ENCODE measurements at places on chromosomes 4 and X. TPM values are rescaled to one million over a fixed set of nuclear protein-coding genes. Genes with fewer than 3 reads are reported as not detected.

The PDHA1 gene
- 199 TPM for total RNA-seq

The HTN3 gene
- total RNA-seq, result not detected

The FAM120C gene
- total RNA-seq, result 21.6 TPM

The KANTR gene
- 25.1 TPM for total RNA-seq

The IL3RA gene
- total RNA-seq, result not detected

The CT47C1 gene
- total RNA-seq, result not detected

DNA sequence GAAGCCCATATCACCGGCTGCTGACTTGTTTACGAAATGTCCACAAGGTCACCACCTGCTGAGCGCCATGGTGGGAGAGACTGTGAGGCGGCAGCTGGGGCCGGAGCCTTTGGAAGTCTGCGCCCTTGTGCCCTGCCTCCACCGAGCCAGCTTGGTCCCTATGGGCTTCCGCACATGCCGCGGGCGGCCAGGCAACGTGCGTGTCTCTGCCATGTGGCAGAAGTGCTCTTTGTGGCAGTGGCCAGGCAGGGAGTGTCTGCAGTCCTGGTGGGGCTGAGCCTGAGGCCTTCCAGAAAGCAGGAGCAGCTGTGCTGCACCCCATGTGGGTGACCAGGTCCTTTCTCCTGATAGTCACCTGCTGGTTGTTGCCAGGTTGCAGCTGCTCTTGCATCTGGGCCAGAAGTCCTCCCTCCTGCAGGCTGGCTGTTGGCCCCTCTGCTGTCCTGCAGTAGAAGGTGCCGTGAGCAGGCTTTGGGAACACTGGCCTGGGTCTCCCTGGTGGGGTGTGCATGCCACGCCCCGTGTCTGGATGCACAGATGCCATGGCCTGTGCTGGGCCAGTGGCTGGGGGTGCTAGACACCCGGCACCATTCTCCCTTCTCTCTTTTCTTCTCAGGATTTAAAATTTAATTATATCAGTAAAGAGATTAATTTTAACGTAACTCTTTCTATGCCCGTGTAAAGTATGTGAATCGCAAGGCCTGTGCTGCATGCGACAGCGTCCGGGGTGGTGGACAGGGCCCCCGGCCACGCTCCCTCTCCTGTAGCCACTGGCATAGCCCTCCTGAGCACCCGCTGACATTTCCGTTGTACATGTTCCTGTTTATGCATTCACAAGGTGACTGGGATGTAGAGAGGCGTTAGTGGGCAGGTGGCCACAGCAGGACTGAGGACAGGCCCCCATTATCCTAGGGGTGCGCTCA lies 8.7 kb upstream of the MSANTD1 start:
- DNase-seq, result no peak

GRCh38 chr4:10011885-10012284 lies 9.4 kb downstream of the SLC2A9 start:
- DNase-seq, result no peak

DNA sequence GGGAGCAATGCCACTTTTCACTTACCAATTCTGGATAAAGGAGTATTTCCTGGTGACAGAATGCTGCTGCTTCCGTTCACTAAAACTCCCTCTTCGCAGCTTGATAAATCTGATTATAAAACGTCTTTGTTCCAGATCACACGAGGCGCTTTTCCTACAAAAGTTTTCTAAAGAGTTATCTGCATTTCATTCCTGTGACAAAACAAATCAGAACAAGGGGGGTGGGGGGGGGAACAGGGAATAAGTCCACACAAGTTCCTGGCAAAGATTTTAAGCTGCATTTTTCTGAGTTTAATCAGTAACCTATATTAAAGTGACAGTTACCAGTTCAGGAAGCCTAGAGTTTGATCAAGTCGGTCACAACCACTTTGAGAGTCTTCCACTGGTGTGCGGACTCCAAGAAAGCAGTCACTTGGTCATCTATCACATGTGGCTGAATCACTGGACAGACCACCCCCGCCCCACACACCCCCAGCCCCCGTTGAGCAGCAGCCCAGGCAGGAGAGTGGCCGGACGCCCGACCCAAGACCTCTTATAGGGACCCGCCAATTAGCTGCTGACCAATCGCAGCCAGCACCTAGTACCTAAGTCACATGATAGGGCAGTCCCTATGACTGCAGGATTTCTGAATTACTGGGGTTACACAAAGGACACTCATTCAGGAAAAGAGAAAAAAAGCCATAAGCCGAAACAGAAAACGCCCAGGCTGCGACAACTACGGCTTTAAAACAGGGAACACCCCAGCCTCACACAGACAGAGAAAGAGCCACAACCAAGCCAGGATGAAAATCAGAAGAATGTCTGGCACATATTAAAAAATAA lies 569.3 kb upstream of the DIPK2B start:
- DNase-seq, result peak; percentile 54

DNA sequence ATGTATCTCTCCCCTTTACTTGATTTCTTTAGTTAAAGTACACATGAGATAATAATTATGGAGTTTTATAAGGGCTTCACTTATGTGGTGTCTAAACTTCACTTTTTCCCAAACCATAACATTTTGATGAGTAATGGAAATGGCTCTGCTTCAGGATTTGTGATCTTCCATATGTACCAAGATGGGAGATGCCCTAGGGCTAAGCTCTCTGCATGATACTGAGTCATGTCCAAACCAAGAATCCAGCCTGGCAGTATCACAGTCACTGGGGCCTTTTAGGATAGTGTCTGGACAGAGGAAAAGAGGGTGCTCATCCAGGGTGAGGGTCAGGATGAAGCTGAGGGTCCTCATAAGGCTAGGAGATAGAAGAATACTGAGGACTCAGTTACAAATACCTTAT lies 47.9 kb upstream of the PAGE3 start:
- DNase-seq, result no peak

DNA sequence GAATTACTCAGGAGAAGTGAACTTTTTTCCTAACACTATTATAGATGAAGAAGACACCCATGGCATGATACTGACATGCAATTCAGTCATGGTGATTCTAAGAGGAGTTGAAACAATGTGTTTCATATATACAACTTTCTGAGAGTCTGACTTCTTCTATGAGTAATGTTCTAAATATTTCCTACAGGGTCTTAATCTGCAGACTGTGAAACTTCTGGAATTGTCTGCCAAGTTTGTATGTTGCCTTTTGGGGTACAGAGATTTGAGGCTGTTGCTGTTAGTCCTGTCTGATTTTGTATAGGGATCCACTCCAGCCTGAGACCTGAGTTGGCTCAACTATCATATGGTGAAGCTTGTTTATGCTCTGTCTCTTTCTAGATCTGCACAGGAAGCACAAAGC lies 160.6 kb upstream of the GATB start:
- DNase-seq, result no peak

DNA sequence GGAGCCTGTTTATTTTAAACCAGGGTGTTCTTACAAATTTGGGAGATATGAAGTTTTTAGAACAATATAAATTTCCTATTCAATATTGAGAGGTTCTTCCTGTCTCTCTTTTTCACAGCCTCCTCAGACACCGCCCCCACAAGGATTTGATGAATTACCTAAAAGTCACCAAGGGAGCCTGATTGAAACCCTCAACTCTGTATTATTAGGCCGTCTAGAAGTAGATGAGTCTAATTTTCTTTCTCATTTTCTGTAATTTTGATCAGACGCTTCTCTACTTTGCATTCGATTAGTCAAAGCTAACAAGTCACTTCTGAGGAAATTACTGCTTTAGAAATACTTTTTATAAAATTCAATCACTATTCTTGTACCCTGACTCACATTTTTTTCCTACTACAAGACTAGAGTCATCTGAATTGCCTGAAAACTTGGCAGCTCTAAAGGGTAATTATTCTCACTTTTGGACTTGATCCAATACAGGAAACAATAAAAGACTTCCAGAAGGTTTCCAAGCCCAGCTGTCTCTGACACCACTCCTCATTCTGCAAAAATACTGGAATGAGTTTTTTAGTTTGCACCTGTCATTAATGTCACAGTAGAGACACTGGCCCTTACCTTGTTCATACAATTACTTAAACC lies 111.2 kb downstream of the ELOVL6 start:
- peak; percentile 53 for DNase-seq

- DNase-seq, result no peak
Observed at GRCh38 chrX:129618997-129619396, 35.8 kb downstream of the APLN start.
